Activated CD4-positive, alpha-beta T cell treated with anti-CD3 and anti-CD28 coated beads, Interleukin-10, Interleukin-2, amounts not matched to agents 100 ng/mL and 50 ng/mL, durations not matched to agents 16 hours and 8 hours (primary cell): ENCODE measurements at places on chromosomes 6 and 20.

- no peak for DNase-seq
Measured at GRCh38 chr6:30160785-30161531, at the start of gene TRIM10. TSS of gene TRIM10 (minus strand) at chr6:30161211. CDS start at chr6:30160858, 353 bp downstream.

DNA sequence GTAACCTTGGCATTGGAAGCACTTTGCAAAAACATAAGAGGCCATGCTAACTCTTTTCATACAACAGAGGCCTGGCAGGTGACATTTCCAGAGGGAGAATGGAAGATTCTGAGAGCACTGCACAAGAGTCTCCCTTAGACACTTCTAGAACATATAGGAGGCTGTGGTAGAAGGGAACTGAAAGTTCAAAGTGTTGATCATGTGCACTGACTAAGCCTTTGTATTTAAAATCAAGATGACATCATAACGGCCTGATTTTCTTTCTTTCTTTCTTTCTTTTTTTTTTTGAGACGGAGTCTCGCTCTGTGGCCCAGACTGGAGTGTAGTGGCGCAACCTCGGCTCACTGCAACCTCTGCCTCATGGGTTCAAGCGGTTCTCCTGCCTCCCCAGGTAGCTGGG lies 26.8 kb upstream of the DNAAF9 start:
- no peak for DNase-seq

GRCh38 chr6:3433005-3433404 lies 23.8 kb downstream of the SLC22A23 start:
- DNase-seq = no peak

DNA sequence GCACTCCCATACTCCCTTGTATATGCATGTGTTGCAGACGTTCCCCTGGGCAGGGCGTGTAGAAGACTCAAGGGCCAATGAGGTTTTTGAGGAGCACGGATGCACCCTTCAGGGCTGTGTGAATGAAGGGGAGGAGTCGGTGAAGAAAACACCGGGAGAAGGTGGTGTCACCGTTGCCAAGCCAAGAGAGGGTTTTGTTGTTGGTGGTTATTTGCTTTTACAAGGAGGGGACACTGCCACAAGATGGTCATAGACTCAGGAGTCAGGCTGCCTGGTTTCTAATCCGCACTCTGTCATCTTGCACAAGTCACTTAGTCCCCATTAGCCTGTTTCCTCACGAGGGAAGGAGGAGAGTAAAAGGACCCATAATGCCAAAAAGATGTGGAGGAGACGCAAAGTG lies 124.0 kb downstream of the PXDC1 start:
- DNase-seq = no peak

DNA sequence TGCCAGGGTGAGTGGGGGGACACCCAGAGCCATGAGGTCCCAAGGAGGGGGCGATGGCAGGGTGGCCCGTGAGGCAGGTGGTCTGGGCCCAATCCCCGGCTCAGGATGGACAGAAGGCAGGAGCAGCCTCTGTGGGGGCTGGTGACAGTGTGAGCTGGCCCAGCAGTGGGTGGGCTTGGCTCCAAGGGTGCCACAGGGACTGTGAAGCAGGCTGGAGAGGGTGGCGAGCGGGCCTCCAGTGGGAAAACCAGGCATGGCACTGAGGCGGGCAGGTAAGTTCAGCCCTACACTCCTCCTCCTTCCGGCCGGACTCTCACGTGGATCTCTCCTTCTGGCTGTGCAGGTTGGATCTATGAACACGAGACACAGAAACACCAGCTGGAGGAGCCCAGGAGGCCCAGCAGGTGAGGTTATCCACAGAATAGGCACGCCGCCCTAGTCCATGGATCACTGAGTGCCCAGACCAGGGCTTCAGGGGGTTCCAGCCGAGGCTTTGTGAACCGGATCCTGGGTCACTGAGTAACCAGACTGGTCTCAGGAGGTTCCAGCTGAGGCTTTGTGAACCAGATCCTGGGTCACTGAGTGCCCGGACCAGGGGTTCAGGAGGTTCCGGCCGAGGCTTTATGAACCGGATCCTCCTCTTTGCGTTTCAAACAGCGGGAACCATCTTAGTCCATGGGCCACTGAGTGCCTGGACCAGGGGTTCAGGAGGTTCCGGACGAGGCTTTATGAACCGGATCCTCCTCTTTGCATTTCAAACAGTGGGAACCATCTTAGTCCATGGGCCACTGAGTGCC lies 76.4 kb upstream of the BHLHE23 start:
- DNase-seq = no peak
